ENCODE measurements at places on chromosomes 3 and 15. TPM values are rescaled to one million over a fixed set of nuclear protein-coding genes. Genes with fewer than 3 reads are reported as not detected.

Gene ZNF860
- 1.5 TPM for total RNA-seq

Gene GNAT1
- 0.25 TPM for total RNA-seq

Gene TBCCD1
- total RNA-seq = 8.4 TPM

Gene KCNMB2
- total RNA-seq = not detected

Gene SH3GL3
- 0.25 TPM for total RNA-seq

Gene PLSCR5
- not detected for total RNA-seq

Gene POLR2H
- 73.9 TPM for total RNA-seq

Gene MLF1
- total RNA-seq = 20.9 TPM

Gene TSEN2
- 15.3 TPM for total RNA-seq

Gene A4GNT
- not detected for total RNA-seq

Gene ASB14
- not detected for total RNA-seq

Gene SI
- total RNA-seq = not detected

Gene TRIM42
- not detected for total RNA-seq
